Left ventricle myocardium superior (tissue), 1 donor: ENCODE measurements at places on chromosomes 16 and 17.
A peak's percentile ranks its signal among the peaks of the same experiment; 100 is the strongest.

DNA sequence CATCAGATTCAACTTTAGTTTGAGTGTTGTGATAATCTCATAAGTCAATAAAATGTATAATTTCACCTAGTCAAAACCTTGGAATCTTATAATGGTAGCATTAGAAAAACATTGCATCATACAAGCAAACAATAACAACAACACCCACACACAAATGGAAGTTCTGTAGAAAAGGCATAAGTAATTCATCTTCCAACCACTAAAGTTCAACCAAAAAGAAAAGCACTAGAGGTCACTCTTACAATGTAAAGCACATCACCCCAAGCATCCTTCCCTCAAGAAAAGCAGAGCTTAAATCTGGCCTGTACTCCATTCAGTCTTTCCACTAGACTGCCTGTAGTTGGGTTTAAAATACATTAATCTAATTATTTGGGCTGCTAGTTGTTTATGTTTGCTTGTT, 1.8 kb downstream of the CNTNAP4 start:
- no peak for DNase-seq

DNA sequence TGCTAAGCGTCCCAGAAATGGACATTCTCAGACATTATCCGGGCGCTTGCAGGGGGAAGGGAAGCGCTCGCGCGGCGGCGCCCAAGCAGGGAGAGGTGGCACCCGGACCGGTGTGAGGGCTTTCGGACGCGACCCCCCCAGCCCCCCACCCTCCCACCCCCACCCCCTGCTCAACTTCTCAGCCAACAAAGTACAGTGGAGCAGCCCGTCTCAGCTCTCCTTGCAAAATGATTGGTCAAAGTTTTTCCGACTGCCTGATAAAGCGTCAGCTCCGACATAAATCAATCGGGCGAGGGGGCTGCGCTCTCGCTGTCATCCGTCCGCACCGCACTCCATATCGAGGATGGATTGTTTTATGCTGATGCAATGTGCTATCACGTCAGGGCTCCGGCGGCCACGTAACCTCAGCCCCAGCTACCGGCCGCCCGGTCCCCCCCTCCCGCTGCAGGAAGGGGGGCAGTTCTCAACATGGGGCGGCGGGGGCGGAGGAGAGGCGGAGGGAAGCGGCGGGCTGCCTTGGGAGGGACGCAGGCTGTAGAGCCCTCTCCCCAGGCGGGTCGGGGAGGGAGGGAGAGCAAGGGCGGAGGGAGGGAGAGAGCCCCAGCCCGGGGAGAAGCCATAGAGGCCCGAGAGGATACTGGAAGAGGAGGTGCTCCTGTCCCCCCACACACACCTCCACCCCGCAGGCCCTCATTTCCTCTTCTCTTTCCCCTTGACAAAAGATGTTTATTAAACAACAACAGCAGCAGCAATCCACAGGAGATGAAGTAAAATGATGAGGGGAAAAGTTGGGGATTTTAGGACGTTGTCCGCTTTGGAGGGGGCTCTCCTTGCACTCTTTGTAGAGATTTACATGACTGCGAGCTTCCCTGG, at the start of gene HOXB9:
HOXB9 (minus strand) TSS at position 114 of the 873 bp plus-strand sequence; CDS start at position 25, 89 bp downstream.
- DNase-seq, result no peak

DNA sequence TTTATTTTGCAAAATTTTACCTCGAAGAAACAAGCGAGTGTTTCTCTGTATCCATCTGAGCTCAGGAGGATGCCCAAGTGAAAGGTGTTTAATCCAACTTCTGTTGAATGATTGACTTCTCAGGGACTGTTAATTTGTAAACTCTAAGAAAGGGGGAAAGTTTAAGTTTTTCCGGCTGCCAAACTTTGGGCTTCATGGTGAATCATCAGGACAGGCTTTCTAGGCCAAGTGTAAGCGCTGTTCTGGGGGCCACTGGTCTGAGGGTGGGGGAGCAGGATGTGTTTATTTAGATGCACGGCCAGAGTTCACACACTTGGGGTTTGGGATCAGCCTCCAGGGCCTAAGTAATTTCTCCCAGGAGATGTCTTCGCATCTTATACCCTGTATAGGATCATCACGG, 110.4 kb downstream of the PITPNC1 start:
- no peak for DNase-seq

DNA sequence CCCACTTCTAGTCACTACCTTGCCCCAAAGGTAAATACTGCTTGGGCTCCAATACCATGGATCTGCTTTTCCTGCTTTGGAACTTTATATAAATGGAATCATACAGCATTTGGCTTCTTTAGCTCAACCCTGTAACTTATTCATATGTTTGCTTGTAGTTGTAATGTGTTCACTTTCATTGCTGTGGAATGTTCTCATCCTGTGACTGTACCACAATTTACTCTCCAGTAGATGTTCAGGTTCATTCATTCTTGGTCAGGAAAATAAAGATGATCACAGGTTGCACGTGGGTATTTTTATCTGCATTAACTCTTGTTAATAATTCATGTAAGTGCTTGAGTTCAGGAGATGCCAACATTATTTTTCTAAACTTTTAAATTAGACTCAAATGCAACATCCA, 6.7 kb upstream of the BEAN1 start:
- DNase-seq, result no peak

DNA sequence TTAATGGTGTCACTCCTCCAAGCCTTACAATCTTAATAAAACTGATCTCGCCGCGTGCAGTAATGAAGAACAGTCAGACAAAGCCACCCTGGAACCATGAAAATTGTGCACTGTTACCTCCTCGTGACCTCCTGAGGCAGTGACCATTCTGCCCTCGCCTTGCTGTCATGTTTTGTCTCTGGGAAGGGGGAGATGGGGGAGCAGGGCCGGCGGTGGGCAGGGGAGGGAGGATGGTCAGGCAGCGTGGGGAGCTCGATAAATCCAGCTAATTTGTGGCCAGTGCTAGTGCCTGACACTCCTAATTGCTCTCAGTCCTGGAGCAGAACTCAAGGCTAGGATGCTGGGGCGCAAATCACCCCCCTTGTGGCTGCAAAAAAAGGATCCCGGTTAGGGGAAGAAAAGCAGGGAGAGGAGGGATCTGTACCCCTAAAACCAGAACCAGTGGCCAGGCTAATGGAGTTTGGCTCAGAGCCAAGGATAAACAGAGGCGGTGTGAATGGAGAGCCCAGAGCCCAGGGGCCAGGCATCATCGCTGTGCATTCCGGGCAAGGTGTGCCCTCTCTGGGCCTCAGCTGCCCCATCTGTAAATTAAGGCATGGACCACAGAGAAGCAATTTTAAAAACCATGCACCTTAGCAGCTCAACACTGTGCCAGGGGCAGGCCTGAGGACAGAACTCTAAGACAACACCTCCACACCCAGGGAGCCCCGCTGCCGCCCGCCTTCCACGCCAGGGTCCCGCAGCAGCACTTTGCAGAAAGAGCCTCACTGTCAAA, 113.3 kb downstream of the ZNF423 start:
- no peak for DNase-seq

DNA sequence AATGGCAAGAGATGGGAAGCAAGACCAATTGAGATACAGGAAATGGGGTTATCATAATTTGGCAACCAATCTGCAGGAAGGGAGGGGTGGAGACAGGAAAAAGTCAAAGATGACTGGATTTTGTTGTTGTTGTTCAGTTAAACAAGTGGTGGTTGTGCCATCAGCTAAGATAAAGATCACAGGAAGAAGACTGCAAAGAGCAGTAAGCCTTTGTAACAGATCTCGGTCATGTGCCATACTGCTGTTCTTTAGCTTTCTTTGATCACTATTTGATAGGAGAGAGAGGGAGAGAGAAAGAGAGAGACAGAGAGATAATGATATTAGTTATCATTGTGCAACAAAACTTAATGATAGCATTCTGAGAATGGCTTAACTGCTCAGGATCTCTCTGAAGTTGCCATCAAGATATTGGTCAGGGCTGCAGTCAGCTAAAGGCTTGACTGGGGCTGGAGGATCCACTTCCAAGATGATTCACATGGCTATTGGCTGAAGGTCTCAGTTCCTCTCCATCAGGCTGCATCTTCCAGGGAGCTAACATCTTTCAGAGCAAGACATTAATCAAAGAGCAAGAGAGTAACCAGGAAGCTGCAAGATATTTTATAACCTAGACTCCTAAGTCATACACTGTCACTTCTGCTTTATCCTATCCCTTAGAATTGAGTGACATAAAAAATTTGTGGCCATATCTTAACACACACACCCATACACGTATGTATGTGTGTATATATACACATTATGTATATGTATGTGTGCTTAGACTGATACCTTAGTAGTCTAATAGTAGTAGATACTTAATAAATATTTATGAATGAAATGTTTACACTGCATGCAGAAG, 405.0 kb downstream of the SHISA9 start:
- no peak for DNase-seq

DNA sequence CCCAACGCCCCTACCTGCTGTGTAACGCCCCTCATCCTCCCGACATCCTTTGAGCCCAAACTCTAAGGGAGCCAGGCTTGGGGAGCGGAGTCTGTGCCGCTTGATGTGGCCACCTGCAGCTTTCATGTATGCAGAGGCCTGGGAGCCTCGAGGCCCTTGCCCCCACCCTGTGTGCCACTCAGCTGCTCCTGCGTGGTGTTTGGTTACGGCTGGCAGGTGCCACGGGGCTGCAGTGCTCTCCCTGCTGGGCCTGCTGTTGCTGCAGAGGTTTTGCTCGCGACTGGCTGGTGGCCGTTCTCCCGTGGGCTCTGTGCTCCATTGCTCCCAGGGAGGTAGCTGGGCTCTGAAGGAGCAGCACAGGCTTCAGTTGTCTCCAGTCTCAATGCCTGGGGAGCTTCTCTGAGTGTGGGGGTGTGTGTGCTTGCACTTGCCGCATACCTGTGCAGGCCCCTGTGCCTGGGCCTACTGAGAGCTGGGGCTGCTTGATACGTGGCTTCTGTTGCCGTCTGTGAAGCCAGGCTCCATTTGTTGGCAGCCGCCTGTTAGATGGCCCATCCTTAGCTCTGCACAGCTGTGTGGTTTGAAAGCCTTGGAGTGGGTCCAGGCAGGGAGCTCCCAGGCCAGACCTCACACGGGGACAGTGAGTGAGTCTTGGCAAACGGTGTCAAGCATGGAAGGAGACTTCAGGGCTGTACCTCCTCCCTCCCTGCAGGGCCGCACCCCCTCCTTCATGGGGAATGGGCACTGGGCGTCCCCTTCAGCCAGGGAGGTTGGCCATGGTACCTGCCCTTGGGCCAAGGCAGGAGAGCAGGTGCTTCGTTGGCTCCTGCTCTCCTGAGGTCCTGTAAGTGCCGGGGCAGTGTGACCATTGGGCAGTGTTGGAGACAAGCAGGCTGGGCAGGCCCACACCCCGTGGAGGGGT, 47.2 kb downstream of the PDPK1 start:
- peak; percentile 79 for DNase-seq

DNA sequence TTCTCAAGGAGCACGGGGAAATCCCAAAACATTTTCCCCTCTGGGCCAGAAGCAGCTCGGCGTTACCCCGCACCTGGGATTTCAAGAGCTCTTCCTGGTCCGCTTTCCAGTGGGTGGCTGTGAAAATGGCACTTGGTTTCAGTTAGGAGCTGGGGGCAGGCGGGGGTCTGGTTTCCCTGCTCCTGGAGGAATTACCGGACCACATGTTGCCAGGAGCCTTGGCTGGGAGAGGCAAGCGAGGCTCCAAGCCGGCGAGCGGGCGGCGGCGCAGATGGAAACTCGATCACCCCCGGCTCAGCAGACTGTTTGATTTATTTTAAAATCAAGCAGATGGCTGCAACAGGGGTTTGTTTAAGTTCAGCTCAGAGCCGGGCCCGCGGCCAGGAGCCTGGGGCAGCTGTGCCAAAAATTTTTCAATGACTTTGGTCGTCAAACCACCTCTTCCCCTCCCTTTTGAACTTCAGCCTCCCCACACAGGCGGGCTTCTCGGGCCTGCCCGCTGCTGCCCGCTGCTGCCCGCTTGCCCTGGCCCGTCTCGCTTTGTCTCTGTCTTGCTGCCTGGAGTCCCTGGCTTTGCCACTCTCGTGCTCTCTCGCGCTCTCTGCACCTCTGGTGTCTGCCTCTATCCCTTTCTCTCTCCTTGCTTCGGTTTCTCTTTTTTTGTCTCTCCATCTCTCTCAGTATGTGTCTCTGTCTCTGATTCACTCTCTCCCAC, 108.0 kb upstream of the CIBAR2 start:
- peak; percentile 83 for DNase-seq

DNA sequence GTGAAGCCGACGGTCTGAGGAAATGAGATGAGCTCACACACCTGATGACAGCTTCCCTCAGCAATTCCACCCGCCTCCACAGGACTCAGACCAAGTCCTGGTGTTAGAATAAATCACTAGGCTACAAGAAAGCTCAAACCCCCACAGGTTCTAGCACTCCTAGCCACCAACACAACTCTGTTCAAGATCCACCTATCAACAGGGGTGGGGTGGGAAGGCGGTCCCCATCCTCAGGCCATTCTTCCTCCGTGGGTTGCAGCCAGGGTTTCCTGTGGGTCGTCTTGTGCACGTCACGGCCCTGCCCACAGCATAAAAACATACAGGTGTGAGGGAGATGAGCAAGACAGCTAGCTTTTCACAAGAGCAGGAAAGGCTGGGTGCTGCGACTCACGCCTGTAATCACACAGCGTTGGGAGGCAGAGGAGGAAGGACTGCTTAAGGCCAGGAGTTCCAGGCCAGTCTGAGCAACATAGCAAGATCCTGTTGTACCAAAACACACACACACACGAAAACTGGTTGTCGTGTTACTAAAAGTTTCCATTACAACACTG, 81.1 kb downstream of the ANKRD11 start:
- no peak for DNase-seq

- DNase-seq, result no peak
Observed at GRCh38 chr16:1403733-1404132, 10.8 kb downstream of the UNKL start.

DNA sequence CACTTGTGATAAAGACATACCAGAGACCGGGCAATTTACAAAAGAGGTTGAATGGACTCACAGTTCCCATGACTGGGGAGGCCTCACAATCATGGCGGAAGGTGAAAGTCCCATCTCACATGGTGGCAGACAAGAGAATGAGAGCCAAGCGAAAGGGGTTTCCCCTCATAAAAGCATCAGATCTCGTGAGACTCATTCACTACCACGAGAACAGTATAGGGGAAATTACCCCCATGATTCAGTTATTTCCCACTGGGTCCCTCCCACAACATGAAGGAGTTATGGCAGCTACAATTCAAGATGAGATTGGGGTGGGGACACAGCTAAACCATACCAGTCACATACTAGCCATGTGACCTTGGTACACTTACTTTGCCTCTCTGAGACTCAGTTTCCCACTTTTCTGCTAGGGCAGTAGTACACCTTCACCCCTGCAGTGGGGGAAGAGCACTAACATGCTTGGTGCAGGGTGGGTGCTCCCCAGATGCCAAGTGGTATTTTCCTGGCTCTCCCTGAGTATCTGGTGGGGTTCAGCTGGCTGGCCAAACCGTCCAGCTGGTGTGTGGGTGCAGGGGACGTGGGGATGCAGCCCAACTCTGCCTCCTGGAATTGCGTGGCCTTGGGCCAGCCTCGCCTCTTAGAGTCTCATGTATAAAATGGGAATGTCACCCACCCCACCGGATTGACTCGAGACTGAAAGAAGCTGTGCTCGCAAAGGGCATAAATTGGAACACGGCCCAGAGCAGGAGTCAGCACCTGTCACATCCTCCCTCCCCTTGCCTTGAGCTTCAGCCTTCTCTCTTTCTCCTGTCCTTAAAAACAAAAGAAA, 364.1 kb downstream of the CPPED1 start:
- DNase-seq, result peak; percentile 44
